Kasumi-1 (cell line): ENCODE measurements at places on chromosomes 3 and 15.

- DNase-seq, result peak; percentile 13
Measured at GRCh38 chr3:111802163-111802625, 56.9 kb upstream of the PHLDB2 start.

GRCh38 chr3:139297588-139298311 is 46.1 kb upstream of the MRPS22 start:
- DNase-seq, result no peak

- no peak for DNase-seq
Measured at GRCh38 chr15:74185710-74186348, 12.3 kb downstream of the ISLR start.

DNA sequence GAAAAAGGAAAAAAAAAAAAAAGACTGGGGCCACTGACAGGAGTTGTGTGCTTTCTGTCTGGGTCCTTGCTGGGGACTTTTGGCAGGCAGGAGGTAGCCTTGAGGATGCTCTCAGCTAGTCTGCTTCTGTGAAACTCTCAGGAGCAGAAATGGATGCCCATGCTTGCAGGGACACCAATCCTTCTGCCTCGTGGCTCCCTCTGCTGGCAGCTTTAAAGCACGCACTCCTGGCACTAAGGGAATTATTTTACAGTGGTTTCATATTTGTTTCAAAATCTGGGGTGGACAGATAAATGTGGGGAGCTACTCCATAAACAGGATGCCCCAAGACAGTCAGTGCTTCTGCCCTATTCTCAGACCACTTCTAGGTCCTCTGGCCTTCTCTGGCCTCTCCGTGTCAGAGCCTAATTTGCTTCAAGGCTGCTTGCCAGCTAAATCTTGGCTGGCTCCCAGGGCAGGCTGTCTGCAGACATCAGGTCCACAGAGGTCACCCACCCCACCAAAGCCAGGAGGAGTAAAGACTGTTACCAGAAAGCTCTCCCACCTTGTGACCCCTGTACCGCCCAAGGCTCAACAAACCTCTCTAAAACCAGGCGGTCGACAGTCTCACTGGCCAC is 17.1 kb downstream of the TRAIP start:
- peak; percentile 89 for DNase-seq

DNA sequence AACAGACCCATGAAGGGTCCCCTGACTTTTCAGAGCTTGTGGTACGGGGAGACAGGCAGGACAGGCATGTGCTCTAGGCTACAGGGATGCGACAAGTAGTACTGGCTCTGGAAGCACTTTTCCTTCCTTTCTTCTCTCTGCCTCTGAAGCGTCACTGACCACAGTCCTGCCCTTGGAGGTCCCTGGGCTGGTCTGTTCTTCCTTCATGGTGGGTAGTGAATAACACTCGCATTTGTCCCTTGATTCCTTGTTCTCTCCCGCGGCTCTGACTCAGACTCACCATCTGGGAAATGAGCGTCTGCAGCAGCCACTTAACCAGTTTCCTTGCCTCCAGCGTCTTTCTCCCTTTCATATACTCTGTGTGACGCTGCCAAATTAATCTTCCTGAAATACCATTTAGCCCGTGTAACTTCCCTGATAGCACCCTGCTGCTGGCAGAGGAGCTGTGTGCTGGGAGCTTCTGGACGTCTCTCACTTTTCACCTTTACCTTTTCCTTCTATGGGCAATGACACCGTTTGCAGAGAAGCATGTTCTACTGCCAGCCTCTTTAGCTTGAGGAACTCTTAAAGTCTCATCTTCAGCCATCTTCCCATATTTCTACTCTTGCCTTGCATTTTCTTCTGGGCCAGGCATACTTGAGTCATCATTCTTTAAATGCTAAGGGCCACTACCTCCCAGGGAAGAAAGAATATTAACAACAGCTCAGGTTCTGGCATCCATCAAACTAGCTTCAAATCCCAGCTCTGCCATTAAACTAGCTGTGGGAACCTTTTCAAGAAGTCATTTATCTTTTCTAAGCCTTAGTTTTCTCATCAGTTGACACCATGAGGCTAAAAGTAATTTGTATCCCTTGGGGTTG is 33.6 kb downstream of the TMEM45A start:
- DNase-seq, result no peak
